Stimulated activated CD4-positive, alpha-beta T cell treated with anti-CD3 and anti-CD28 coated beads, TNF-alpha, amount 100 ng/mL, for 1 hour (primary cell): ENCODE measurements at places on chromosomes 4 and X.

DNA sequence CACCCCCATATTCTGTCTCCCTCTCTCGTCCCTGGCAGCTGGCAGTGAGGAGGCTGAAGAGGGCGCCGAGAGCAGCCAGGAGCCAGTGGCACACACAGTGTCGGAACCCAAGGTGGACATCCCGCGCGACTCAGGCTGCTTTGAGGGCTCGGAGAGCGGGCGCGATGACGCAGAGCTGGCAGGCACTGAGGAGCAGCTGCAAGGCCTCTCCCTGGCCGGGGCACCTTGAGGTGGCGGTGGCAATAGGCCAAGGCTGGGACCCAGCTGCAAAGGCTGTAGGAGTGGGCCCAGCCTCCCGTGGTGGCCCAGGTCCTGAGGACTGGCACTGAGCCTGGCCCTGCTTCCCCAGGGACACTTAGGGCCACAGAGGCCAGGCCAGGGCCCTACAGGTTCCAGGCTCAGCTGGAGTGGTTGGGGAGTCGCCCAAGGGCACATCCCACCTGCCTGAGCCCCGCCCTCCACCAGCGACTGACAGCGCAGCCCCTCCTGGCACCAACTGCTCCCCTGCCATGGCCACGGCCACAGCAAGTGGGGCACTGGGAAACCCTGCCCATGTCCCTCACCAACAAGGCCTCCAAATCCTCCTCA, 13.9 kb downstream of the SASH3 start:
- no peak for DNase-seq

GRCh38 chrX:97039363-97040029, 155.8 kb downstream of the RPA4 start:
- no peak for DNase-seq

GRCh38 chr4:61782133-61782532, 582.0 kb downstream of the ADGRL3 start:
- no peak for DNase-seq

DNA sequence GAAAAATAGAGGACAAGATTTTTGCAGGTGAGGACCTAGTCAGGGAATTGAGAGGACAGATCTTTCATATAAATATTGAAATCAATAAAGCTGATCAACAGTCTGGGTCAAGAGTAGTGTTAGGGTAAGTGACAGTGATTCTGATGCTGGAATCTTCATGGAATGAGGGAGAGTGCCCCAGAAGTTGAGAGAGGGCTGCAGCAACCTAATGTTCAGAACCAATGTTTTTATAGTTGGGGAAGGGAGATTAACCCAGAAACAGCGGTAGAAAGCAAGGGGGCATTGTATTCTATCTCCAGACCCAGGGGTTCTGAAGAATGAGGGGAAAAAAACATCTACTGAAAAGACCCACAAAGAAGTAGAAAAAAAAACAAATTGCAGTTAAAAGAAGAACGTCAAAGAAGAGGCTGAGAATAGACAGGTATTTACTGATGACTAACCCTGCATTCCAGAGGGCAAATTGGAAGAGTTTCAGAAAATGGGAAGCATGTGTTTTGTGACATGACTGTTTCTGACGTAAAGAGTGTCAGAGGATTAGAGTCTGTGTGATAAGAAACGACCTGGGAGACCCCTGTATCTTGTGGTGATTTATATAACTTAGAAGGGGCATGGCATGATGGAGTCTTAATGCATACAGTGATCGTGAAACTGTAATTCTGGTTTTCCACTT, 819.6 kb upstream of the EPHA5 start:
- DNase-seq = no peak

DNA sequence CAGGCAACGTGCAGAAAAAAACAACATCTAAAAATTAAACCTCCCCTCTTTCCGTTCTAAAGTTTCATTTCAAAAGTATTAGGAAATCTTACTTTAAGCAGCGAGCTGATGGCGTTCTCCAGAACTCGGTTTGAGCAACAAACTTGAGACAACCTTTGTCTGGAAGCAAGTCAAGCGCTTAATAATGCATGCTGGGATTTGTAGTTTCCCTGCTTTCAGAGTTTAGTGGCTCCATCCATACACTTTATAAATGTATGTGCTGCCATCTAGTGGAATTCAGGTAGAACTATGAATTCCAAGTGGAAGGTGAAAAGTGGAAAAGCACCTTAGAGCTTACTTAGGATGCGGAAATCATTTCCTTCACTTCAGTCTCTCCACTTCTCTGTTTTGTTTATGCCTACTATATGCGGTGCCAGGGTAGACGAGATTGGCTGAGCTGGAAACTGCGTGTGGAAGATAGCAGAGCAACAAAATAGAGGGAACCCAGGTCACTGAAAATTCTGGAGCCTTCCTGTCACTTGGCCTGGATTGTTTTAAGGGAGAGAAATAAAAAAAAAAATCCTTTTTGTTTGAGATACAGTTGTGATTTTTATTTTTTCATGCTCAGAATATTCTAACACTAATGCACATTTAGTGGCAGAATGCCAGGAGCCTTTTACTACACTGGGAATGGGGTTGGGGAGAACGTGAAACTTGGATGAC, at the start of gene BDH2:
TSS of gene BDH2 (minus strand) at position 144 of the 702 bp plus-strand sequence. CDS start 3,580 bp downstream, outside the sequence.
- DNase-seq = no peak

DNA sequence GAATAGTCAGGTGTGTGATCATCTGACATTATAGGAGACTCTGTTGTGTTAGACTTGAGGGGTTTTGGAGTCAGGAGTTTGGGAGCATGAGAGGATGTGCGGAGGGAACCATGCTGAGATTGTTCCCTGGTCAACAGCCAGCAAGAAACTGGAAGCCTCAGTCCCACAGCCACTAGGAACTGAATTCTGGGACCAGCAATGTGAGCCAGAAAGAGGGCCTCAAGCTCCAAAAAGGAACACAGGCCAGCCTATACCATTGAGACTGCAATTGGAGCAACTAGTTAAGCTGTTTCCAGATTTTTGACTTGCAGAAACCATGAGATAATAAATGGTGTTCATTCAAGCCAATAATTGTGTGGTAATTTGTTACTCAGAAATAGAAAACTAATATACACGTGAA, 8.7 kb upstream of the ADH1B start:
- no peak for DNase-seq

DNA sequence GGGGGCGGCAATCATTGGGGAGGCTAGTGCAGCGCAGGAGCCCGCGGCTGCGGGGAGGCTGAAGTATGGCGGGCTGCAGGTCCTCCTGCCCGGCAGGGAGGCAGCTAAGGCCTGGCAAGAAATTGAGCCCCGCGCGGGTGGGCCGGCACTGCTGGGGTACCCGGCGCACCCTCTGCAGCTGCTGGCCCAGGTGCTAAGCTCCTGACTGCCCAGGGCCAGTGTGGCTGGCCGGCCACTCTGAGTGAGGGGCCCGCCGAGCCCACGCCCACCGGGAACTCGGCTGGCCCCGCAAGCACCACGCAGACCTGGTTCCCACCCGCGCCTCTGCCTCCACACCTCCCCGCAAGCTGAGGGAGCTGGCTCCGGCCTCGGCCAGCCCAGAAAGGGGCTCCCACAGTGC, 94.9 kb downstream of the SLC39A8 start:
- DNase-seq = no peak

DNA sequence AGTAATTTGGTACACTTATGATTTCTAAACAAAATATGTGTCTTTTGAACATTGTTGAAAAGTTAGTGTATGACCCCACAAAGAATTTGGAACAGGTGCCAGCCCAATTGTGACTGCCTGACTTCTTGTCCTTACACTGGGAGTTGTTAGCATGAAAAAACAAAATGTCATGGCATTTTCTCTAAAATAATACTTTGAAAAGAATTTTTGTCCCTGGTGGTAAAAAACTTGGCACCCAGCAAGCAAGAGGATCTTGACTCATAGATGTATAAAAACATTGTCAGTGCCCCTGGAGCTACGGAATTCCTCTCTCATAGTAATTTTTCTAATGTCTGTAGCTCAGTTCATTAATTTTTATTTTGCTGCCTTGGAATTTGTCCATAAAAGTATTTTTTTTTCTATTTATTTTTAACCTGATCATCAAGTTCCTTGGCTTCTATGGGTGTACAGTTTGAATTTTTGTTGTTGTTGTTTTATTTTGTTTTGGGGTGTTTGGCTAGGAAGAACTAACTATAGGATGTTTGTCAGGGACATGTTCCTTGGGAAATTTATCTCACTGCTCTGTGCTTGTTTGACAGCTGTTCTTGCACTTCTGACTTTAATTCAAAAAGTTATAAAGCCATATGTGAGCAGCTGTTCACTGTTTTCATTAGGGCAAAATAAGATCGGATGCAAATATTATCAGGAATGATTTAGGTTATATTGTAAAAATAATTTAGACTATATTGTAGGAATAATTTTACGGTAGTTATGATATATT, 95.4 kb upstream of the NUDT6 start:
- DNase-seq = no peak

DNA sequence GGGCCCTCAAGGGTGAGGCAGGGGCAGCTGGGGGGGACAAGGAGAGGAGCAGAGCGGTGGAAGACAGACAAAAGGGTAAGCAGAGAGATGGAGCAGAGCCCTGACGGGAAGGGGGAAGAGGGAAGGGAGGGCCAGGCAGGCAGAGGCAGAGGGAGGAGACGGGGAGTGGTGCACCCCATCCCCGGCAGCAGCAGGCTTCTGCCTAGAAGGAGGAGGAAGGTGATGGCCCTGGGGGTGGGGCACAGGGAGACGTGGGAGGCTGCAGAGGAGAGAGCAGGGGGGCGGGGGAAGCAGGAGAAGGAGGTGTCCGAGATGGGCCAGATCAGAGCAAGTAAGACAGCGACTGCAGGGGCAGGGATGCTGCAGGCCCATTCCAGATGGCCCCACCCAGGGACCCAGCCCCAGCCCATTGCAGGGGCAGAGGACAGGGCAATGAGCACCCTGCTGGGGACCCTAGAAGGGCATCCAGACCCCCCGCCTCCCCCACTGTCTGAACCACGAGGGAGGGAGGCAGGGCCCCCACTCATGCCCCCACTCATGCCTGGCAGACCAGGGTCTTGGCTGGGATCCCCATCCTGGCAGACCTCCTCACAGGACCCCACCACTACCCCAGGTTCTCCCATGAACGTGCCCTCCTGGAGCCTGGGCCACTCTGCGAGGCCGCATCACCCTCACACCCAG, 2.7 kb downstream of the L1CAM start:
- no peak for DNase-seq

- no peak for DNase-seq
These were observed 93.2 kb downstream of the FAM13A start for GRCh38 chr4:88963817-88964216.

DNA sequence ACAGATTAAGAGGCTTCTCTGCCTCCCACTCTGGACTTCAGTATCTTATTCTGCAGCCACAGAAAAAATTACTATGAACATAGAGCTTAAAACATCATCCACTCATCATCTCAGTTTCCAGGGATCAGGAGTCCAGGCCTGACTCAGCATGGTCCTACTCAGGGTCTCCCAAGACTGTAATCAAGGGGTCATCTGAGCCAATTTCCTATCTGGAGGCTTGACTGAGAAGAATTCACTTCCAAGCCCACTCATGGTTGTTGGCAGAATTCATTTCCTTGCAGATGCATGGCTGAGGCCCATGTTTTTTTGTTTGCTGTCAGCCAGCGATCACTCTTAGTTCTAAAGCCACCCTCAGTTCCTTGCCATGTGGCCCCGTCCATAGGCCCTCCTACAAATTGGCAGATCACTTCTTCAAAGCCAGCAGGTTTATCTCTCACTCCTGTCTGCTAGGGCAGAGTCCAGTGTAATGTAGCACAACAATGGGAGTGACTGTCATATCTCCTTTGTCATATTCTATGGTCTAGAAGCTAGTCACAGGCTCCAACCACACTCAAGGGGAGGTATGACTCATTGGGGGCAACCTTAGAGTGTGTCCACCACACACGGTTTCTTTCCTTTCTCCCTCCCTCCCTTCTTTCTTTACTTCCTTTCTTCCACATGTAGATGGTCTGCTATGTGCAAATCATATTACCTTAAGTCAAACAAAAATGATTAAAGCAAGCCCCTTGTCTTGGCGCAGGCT, 251.6 kb downstream of the QDPR start:
- no peak for DNase-seq

- no peak for DNase-seq
These were observed 48.9 kb downstream of the RGS12 start for GRCh38 chr4:3341760-3342159.

- no peak for DNase-seq
These were observed 63.2 kb upstream of the ALB start for GRCh38 chr4:73340917-73341316.

GRCh38 chrX:39242187-39242586, 440.9 kb downstream of the MID1IP1 start:
- DNase-seq = no peak

- DNase-seq = no peak
These were observed 89.7 kb downstream of the ITIH6 start for GRCh38 chrX:54708404-54708803.

DNA sequence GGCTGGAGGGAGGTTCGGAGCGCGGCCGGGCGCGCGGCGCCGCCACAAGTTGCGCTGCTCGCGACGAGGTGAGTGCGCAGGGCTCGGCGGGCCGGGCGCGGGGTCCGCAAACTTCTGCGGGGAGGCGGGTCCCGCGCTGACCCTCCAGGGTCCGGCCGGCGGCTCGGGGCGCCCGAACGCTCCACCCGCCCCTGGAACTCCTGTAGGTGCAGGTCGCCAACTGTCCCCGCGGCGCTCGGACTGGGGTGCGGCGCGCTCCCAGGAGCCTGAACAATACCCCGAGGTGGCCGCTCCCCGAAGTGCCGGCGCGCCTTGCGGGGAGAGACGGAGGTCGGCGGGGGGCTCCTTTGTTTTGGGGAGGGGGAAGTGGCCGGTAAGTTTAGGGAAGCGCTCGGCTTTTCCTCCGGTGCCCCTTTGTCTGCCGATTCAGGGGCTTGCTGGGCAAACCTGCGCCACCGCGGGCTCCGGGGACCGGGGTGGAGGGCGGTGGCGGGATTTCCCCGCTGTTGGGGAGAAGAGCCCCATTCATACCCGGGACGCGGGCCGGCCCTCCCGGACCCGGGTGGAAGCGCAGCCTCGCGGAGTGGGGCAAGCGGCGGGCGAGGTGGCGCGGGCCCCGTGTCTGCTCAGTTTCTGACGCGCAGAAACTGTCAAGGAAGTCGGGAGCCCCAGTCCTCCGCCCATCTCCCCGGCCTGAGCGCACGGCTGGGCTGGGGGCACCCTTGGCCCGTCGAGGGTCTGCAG, 694 bp downstream of the TBL1X start:
- no peak for DNase-seq

DNA sequence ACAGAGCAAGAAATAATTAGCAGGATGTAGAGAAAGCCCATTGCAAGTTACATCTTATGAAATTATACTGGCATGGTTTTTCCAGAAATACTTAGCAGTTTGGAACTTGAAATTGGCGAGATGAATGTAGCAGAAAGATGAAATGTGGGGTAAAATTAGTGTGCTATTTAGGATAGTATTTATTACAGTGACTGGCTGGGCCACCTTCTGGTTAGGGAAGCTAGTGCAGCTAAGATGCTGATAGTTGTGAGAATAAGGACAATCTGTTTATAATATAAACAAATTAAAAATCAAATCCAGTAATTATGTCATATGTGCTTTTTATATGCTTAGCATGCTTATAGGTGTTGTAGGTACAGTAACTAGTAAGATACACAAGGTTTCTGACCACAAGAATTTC, 74.8 kb downstream of the IL15 start:
- DNase-seq = no peak

- no peak for DNase-seq
These were observed 150.1 kb downstream of the HNRNPD start for GRCh38 chr4:82223715-82224114.
